H7 (cell line): ENCODE measurements at places on chromosomes 2 and 18. TPM values are rescaled to one million over a fixed set of nuclear protein-coding genes. Genes with fewer than 3 reads are reported as not detected.

Gene METTL8
- 28.9 and 43.2 TPM in 2 replicates for total RNA-seq

Gene SERPINB10
- total RNA-seq = not detected in 2 replicates

Gene ARHGEF4
- 15.3 and 15.6 TPM in 2 replicates for total RNA-seq

Gene IL1F10
- total RNA-seq = not detected in 2 replicates

Gene KCNF1
- total RNA-seq = 3.0 and 5.4 TPM in 2 replicates

Gene NYAP2
- total RNA-seq = not detected in 2 replicates

Gene UGT1A5
- not detected in 2 replicates for total RNA-seq

Gene FEV
- not detected in 2 replicates for total RNA-seq

Gene AMER3
- 0.04 and 0.14 TPM in 2 replicates for total RNA-seq

Gene ZNF385B
- total RNA-seq = 0.41 and 0.90 TPM in 2 replicates

Gene SP140L
- 6.0 and 6.5 TPM in 2 replicates for total RNA-seq

Gene COL6A3
- total RNA-seq = 5.1 and 7.0 TPM in 2 replicates

Gene ORC4
- 57.3 and 60.6 TPM in 2 replicates for total RNA-seq

Gene RAD51AP2
- total RNA-seq = 0.10 and 0.15 TPM in 2 replicates

Gene NPHP1
- 1.6 and 1.9 TPM in 2 replicates for total RNA-seq

Gene DYNAP
- total RNA-seq = not detected in 2 replicates

Gene YPEL5
- 28.7 and 30.1 TPM in 2 replicates for total RNA-seq

Gene SCN9A
- 0.90 and 0.92 TPM in 2 replicates for total RNA-seq

Gene TMX3
- 18.6 and 26.9 TPM in 2 replicates for total RNA-seq

Gene SATB2
- total RNA-seq = 10.3 and 15.7 TPM in 2 replicates

Gene ARHGAP28
- 24.5 and 32.3 TPM in 2 replicates for total RNA-seq

Gene CRACDL
- 0.04 and 0.24 TPM in 2 replicates for total RNA-seq

Gene ASXL3
- total RNA-seq = 0.07 and 0.63 TPM in 2 replicates

Gene CTLA4
- not detected in 2 replicates for total RNA-seq

Gene SMYD5
- 51.3 and 59.7 TPM in 2 replicates for total RNA-seq

Gene STEAP3
- total RNA-seq = 14.3 and 16.0 TPM in 2 replicates

Gene SCN2A
- under 0.01 TPM in 1 of 2 replicates, not detected in the other for total RNA-seq

Gene PLEKHH2
- 1.4 and 2.1 TPM in 2 replicates for total RNA-seq

Gene KIF5C
- total RNA-seq = 24.0 and 38.2 TPM in 2 replicates

Gene NEB
- total RNA-seq = 0.14 and 1.00 TPM in 2 replicates

Gene NR4A2
- total RNA-seq = 0.37 and 0.45 TPM in 2 replicates

Gene TMEM198
- total RNA-seq = 2.9 and 4.2 TPM in 2 replicates

Gene ANKRD30B
- not detected in 2 replicates for total RNA-seq

Gene CFC1
- total RNA-seq = 0.30 and 0.52 TPM in 2 replicates

Gene RTP5
- not detected in 2 replicates for total RNA-seq

Gene EPB41L3
- total RNA-seq = 44.2 and 50.2 TPM in 2 replicates

Gene GPR148
- 0.10 TPM in 1 of 2 replicates, not detected in the other for total RNA-seq

Gene LRRC30
- total RNA-seq = not detected in 2 replicates

Gene XDH
- total RNA-seq = 0.59 and 1.3 TPM in 2 replicates

Gene ANKRD23
- 2.5 and 4.4 TPM in 2 replicates for total RNA-seq

Gene ACOXL
- 2.7 and 6.0 TPM in 2 replicates for total RNA-seq

Gene CRYGC
- not detected in 2 replicates for total RNA-seq

Gene HNMT
- 12.1 and 14.1 TPM in 2 replicates for total RNA-seq

Gene PID1
- 0.45 and 1.5 TPM in 2 replicates for total RNA-seq

Gene B3GNT7
- 52.9 and 70.4 TPM in 2 replicates for total RNA-seq

Gene RSAD2
- not detected in 2 replicates for total RNA-seq

Gene MYO7B
- total RNA-seq = not detected in 2 replicates

Gene TTC27
- total RNA-seq = 20.3 and 23.7 TPM in 2 replicates

Gene FAM124B
- total RNA-seq = 0.22 and 0.31 TPM in 2 replicates

Gene SAG
- not detected in 2 replicates for total RNA-seq

Gene ACTR1B
- total RNA-seq = 49.7 and 58.3 TPM in 2 replicates

Gene CYRIA
- 1.5 and 1.7 TPM in 2 replicates for total RNA-seq

Gene DOCK10
- 0.11 and 1.1 TPM in 2 replicates for total RNA-seq

Gene GNAL
- 24.5 and 38.9 TPM in 2 replicates for total RNA-seq

Gene SRD5A2
- total RNA-seq = 0.04 TPM in 1 of 2 replicates, not detected in the other

Gene PNO1
- total RNA-seq = 24.5 and 27.6 TPM in 2 replicates

Gene SH3YL1
- total RNA-seq = 13.1 and 15.4 TPM in 2 replicates
